ENCODE measurements at places on chromosomes 5 and 9.
A peak's percentile ranks its signal among the peaks of the same experiment; 100 is the strongest.

- DNase-seq, result no peak
Measured at GRCh38 chr9:27340285-27340674, 43.3 kb upstream of the EQTN start.

DNA sequence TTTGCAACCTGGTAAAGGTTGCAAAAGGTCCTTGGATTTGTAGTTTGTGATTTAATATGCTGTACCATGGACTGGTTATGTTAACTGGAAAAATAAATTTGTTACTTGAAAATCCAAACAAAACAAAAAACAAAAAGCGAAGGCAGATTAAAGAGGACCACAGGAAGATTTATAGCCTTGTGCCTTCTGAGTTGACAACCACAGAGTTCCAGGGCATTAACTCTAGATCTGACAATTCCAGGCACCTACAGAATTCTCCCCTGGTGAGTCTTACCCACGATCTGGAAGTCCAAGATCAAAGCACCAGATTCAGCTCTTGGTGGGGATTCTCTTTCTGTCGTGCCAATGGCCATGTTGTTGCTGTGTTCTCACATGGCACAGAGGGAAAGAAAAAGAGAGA lies 107.9 kb upstream of the SELENOP start:
- DNase-seq, result no peak

GRCh38 chr9:130847306-130848217 lies 12.5 kb downstream of the ABL1 start:
- DNase-seq, result no peak

DNA sequence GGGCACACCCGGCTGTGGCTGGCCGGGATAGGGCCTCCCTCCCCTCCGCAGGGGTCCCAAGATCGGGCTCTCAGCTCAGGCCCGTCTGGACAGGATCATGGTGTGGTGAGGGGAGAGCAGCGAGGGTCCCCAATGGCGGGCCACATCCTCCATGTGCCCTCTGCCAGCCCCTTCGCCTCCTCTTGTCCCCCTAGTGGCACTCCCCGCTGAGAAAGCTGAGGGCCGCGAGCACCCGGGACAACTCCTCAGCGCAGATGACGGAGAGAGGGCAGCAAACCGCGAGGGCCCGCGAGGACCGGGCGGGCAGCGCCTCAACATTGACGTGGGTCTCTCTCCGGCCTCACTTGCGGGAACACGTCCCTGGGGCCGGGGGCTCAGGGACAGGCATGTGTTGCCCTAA lies 24.6 kb downstream of the NKD2 start:
- no peak for DNase-seq

GRCh38 chr5:111463311-111463710 lies 49.0 kb downstream of the STARD4 start:
- no peak for DNase-seq

DNA sequence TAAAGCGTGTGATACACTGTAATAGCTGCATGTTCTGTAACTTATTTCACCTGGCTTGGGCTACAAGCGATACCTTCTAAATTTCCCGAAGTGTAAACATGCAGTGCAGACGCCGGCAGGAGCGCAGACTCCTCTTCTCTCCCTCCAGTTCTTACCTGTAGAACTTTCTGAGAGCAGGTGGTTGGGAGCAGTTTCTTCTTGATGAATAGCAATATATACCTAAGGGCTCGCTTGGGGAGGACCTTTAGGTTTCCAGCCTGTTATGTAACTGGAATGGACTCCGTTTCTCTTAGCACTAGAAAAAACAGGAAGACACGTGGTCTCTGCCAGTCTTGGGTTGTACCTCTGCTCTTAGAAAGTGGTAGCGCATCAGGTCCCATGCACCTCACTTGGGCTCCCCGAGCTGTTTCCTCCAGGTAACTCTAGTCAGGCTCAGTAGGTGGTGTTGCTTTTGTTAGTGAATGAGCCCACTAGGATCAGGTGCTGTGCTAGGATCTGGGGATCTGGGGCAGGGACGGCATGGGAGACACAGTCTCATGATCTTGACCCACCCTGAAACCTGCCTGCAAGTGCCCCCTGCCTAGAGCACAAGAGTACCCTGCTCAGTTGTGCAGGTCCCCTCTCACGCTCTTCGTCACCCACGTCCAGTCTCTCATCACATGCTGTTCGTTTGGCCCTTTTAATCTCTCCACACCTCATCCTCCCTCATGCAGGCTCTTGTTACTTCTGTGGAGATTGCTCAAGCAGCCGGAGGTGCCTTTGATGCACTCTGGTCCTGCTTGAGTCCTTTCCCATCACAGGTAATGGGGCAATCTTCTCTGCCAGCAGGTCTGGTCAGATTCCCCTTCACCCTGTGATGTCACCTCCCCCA lies 2.8 kb downstream of the TENT4A start:
- DNase-seq, result no peak

GRCh38 chr5:138068742-138069600 lies 14.9 kb upstream of the WNT8A start:
- peak; percentile 44 for DNase-seq

- DNase-seq, result no peak
Measured at GRCh38 chr9:109601181-109601580, 103.1 kb upstream of the PTPN3 start.

- no peak for DNase-seq
Measured at GRCh38 chr5:73381590-73382400, 66.8 kb downstream of the FOXD1 start.

DNA sequence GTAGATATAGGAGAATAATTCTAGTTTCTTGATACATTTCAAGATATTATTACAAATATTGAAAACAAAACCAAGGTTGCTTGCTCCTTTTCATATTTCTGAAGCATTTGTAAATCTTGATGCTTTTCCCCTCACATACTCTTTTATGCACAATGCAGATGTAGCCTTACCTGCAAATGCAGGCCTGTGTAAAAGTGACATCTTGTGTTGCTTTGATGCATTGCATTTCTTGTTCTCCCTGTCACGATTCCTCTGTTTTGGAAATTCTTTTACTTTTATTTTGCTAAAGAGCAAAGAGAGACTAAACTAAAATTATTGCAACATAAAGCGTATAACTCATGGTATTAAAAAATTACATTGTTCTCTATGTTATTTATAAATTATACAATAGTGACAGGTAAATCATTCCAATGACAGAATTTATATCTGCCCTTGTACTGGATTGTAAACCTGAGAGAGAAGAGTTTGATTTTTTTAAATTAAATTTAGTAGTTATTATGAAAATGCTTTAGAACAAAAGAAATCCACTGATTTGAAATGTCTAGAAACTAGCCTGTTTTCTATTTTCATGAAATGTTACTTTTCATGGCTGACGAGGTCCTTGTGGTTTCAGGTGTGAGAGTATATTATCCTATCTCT lies 970.0 kb downstream of the MAT2B start:
- no peak for DNase-seq

- no peak for DNase-seq
Measured at GRCh38 chr5:6377582-6377904, 804 bp downstream of the MED10 start.

DNA sequence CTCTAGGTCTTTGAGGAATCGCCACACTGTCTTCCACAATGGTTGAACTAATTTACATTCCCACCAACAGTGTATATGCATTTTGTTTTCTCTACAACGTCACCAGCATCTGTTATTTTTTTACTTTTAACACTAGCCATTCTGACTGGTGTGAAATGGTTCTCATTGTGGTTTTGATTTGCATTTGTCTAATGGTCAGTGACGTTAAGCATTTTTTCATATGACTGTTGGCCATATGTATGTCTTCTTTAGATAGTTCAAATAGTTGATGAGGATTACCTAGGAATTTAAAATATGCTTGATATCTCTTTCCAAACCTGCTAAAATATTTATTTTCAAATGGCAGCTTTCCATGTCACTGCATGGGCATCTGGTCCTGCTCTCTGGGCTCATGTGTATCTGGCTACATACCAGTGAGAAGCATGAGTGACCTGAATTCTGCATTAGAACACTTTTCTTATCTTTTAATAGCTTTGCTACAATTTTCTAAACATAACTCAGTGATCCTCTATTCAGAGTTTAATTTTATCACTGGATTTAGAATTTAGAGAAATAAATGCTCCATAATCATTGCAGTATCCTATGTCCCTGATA lies 95.8 kb upstream of the ADAMTS16 start:
- no peak for DNase-seq

Measured in activated T-helper 1 cell treated with anti-CD3 and anti-CD28 coated beads, Interleukin-2, amount 50 U/mL, for 16 hours (primary cell).